ENCODE measurements at places on chromosomes 1 and 21.

DNA sequence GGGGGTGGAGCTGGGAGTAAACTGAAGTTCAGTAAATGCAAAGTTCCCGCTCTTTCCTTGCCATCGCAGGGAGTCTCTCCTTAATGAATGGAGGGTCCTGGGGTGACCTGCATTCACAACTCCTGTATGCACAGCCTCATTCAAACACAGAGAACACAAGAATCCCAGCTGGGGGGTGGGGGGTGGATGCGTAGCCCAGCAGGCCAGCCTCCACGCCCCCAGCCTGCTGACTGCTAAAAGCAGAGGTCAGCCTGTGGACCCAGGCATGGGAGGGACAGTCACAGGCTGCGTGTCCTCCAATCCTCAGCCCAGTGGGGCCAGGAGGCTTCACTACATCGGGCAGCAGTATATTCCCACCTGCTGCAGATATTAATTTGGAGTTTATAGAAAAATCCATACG is 263.1 kb downstream of the GRIK3 start:
- H3K36me3 ChIP-seq: no peaks in the 10 kb centered on the region
- no peak overlapping the region for H3K4me3 ChIP-seq
- no peaks in the 10 kb centered on the region for H3K27me3 ChIP-seq
- H3K27ac ChIP-seq: no peak overlapping the region
- DNase-seq: no peak
- no peaks in the 10 kb centered on the region for H3K4me1 ChIP-seq

GRCh38 chr1:178500936-178501554 is 4.3 kb upstream of the CLEC20A start:
- H3K27ac ChIP-seq: no peak overlapping the region
- no peaks in the 10 kb centered on the region for H3K27me3 ChIP-seq
- no peaks in the 10 kb centered on the region for H3K4me1 ChIP-seq
- H3K36me3 ChIP-seq: no peaks in the 10 kb centered on the region

DNA sequence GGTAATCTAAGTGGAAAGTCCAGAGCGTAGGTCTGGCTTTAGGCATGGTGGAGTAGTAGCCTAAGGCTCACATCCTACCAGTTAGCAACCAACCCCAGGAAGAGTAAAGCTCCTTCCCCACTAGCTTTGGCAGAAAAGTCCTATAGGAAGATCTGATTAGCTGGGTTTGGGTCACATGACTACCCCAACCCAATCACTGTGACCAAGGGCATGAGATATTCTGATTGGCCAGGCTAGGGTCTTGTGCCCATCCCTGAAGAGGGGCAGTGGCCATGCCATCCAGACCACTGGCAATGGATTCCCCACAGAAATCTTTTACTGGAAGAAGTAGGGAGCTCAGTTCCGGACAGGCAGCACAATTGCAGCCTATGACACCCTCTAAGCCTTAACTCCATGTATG is 58.6 kb upstream of the CD34 start:
- no peak for DNase-seq
- H3K36me3 ChIP-seq: no peaks in the 10 kb centered on the region
- H3K27ac ChIP-seq: no peak overlapping the region
- no peaks in the 10 kb centered on the region for H3K4me1 ChIP-seq
- H3K27me3 ChIP-seq: no peaks in the 10 kb centered on the region

- no peak overlapping the region for H3K27ac ChIP-seq
- H3K27me3 ChIP-seq: peaks cover 9% of the 10 kb centered on the region
- H3K36me3 ChIP-seq: no peaks in the 10 kb centered on the region
- no peak for DNase-seq
- no peaks in the 10 kb centered on the region for H3K4me1 ChIP-seq
These were observed 6.0 kb downstream of the TMPRSS2 start for GRCh38 chr21:41501919-41502318.

DNA sequence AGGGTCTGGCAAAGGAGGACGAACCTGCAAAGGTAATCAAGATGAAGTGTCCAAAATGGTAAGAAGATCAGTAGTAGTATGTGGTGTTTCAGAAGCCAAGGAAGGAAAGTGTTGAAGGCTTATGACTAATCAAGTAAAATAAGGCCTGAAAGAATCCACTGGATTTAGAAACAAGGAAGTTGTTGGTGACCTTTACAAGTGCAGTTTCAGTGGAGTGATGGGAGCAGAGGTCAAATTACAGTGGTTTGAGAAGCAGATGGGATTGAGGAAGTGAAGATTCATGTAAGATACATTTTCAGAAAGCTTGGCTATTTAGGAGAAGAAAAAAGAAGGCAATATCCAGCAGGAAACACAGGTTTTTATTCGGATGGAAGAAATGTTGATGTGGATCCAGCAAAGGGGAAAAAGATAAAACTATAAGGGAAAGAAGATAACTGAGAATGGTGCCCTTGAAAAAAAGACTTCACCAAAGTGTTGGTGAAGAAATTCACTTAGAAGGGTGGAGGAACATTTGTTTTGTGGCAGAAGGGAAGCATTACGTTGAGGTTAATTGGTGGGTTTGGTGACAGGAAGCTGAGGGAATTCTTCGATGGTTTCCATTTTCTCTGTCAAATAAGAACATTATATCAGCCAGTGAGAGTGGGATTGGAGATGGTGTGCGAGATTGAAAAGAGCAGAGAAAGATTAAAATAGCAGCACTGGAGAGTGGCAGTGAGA is 2.1 kb downstream of the ARMH1 start:
- no peaks in the 10 kb centered on the region for H3K36me3 ChIP-seq
- no peak for DNase-seq
- H3K4me3 ChIP-seq: no peak overlapping the region
- H3K4me1 ChIP-seq: peaks cover 25% of the 10 kb centered on the region
- H3K27me3 ChIP-seq: no peaks in the 10 kb centered on the region

DNA sequence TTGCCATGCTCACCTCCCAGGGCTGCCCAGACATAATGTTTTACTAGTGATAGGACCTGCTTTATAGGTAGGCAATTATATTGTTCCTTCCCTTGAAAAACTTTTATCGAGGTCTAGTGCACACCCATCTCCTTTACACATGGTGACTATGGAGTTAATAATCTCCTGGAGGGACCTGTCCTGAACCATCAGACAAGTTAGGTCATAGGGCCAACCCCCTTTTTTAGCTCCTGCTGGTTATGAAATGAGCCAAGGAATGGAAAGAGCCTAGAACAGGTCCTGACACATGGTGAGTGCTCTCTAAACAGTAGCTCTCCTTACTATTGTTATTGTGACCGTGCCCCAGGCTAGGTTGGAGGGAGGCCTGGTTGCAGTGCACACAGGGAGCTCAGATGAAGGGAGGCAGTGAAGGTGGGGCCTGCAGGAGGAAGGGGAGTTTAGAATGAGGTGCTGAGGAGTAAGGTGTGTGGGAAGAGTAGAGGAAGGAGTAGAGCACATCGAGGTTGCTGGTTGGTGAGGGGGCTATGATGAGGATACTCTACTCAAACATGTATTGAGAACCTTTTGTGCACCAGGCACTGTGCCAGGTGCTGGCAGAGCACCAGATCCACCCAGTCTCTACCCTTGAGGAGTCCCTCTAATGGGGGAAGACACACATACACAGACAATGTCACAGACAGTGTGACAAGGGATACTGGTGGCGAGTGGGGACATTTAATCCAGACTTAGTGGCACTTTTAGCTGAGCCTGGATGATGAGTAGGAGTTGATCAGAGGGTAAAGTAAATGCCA is 14.1 kb upstream of the LMNA start:
- H3K27me3 ChIP-seq: no peaks in the 10 kb centered on the region
- no peak for DNase-seq
- H3K4me3 ChIP-seq: no peak overlapping the region
- H3K4me1 ChIP-seq: peaks cover 64% of the 10 kb centered on the region
- no peaks in the 10 kb centered on the region for H3K36me3 ChIP-seq

DNA sequence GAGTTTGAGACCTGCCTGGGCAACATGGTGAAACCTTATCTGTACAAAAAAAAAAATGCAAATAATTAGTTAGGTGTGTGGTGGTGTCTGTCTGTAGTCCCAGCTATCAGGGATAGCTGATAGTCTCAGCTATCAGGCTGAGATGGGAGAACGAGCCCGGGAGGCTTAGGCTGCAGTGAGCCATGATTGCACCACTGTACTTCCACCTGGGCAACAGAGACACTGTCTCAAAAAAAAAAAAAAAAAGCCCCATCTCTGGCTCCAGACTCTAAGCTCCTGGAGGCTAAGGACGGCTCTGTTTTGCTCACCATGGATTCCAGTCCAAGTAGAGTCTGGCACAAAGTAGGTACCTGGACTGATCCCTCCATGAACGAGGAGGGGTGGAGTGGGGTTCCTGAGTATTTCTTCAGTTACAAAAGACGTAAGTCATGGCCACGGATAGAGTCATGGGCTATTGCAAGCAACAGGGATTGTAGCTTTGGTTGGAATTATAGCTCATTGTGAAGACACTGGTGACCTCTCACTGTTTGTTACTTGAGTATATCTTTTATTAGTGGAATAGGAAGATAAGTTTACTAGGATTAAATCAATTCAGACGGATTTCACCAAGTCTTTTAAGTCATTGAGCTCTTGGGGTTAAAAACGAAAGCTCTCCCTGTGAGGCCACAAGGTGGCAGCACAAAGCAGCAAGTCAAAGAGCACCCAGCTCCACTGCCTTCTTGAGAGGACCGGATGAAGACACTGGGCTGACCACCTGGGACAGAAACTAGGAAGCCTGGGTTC is 35.6 kb upstream of the TMEM61 start:
- DNase-seq: peak; percentile 58
- no peaks in the 10 kb centered on the region for H3K27me3 ChIP-seq
- H3K36me3 ChIP-seq: no peaks in the 10 kb centered on the region
- no peak overlapping the region for H3K4me3 ChIP-seq
- H3K27ac ChIP-seq: no peak overlapping the region
- H3K4me1 ChIP-seq: peaks cover 7% of the 10 kb centered on the region

DNA sequence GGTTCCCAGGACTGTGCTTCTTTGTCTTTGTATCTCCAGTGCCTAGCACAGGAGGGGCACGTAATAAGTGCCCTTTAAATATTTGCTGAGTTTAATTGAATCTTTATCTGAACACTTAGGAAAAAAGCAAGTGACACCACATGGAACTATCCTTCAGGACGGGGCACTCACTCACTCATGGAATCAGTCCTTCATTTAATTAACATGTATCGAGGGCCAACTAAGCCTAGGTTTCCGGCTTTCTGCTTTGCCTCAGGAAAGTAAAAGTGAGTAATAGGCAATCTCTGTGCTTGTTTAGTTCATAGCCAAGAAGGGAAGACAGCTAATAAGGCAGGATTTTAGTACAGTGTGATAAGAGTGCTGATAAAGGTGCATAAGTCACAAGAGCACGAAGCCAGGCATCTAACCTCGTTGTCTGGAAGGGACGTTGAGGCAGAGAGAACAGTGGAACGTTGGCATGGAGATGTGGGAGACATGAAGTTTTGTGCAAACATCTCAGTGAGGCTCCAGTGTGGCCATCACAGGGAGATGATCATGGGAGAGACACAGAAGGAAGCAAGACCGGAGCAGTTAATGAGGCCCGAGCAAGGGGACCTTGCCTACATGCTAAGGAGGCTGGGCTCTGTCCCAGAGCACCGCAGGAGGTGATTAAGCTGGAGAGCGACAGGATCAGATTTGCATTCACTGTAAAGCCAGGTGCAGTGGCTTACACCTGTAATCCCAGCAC is 54.1 kb upstream of the TRIM67 start:
- no peaks in the 10 kb centered on the region for H3K27me3 ChIP-seq
- H3K27ac ChIP-seq: no peak overlapping the region
- no peaks in the 10 kb centered on the region for H3K4me1 ChIP-seq
- no peak for DNase-seq
- H3K36me3 ChIP-seq: no peaks in the 10 kb centered on the region
- no peak overlapping the region for H3K4me3 ChIP-seq

- no peak overlapping the region for H3K27ac ChIP-seq
- no peak overlapping the region for H3K4me3 ChIP-seq
- peak; percentile 57 for DNase-seq
These were observed 86.1 kb downstream of the FASLG start for GRCh38 chr1:172745014-172745413.

DNA sequence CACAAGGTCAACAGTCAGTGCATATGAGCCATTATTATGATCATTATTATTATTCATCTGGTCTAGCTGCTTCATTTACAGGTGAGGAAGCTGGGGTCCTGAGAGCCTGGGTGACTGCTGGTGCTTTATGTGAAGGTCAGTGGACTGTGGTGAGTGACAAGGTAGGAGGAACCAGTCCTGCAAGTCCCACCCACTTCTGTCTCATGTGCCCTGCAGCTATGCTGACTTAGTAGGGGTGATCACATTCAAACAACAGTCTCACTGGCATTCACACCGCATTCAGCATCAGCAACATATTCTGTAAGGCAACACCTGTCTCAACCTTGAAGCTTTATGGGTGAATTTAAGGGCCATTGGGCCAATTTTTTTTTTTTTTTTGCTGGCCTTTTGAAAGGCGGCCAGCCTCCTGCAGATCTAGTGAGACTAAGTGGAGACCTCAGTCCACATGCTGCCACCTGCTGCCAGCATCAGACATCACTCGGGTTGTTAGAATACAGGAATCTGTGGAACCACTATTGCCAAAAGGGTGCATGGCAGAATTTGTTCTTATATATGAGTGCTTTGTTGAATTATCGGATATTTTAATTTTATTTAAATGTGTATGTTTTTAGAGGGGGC is 59.9 kb upstream of the CACNA1E start:
- no peaks in the 10 kb centered on the region for H3K36me3 ChIP-seq
- H3K27me3 ChIP-seq: no peaks in the 10 kb centered on the region
- H3K4me1 ChIP-seq: peaks cover 17% of the 10 kb centered on the region
- H3K4me3 ChIP-seq: no peak overlapping the region
- no peak overlapping the region for H3K27ac ChIP-seq

DNA sequence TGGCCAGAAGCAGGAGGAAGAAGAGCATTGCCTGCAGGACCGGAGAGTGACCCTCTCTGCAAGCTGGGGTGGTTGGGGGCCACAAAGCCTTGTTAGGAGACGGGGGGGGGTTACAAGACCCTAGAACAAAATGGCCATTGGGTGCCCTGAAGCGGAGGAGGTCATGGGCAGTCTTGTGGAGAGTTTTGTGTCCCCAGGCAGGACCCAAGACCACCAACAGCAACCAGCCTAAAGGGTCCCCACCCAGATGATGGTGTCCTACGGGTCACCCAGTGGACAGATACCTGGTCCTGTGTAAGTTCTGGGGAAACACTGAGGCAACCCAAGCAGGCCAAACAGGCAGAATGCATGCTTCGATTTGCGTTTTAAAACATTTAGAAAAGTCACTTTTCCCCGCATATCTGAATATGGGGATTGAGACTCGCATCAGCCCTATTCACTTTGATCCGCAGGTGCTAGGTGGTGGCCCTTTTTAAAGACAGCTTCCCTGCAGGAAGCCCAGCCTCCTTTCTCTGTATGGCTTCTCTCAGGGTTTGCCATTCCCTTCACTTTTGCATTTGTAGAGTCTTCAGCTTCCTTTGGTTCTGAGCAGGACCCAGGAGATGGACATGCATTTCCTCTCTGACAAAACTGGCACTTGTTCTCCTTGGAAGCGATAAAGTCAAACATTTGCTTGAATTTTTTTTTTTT is 21.1 kb downstream of the GNG4 start:
- H3K4me1 ChIP-seq: no peaks in the 10 kb centered on the region
- H3K27me3 ChIP-seq: no peaks in the 10 kb centered on the region
- no peak overlapping the region for H3K27ac ChIP-seq
- H3K4me3 ChIP-seq: no peak overlapping the region
- H3K36me3 ChIP-seq: no peaks in the 10 kb centered on the region

GRCh38 chr1:117113199-117113598 is 8.3 kb downstream of the TRIM45 start:
- H3K27me3 ChIP-seq: no peaks in the 10 kb centered on the region
- H3K4me1 ChIP-seq: peaks cover 11% of the 10 kb centered on the region
- DNase-seq: no peak
- no peak overlapping the region for H3K27ac ChIP-seq

GRCh38 chr21:17929510-17929909 is 110.4 kb upstream of the C21orf91 start:
- peaks cover 9% of the 10 kb centered on the region for H3K4me1 ChIP-seq
- no peaks in the 10 kb centered on the region for H3K27me3 ChIP-seq
- H3K4me3 ChIP-seq: no peak overlapping the region

- DNase-seq: no peak
- H3K4me3 ChIP-seq: peak overlapping the region; percentile 18
- no peaks in the 10 kb centered on the region for H3K36me3 ChIP-seq
- H3K27me3 ChIP-seq: no peaks in the 10 kb centered on the region
- peak overlapping the region; percentile 13 for H3K27ac ChIP-seq
These were observed 1.2 kb upstream of the ZNF683 start for GRCh38 chr1:26373789-26374188.
